ENCODE measurements at places on chromosomes 5 and 9. TPM values are rescaled to one million over a fixed set of nuclear protein-coding genes. Genes with fewer than 3 reads are reported as not detected.

BHMT2 gene
- not detected for total RNA-seq

TSSK1B gene
- total RNA-seq = not detected

PCDHGB3 gene
- total RNA-seq = 0.16 TPM

FOXD4L5 gene
- total RNA-seq = 0.11 TPM

SHISAL2B gene
- not detected for total RNA-seq

PTPN3 gene
- 0.58 TPM for total RNA-seq

PCDHB11 gene
- total RNA-seq = not detected

LCN10 gene
- total RNA-seq = 2.6 TPM

AJM1 gene
- total RNA-seq = 6.4 TPM

MYOZ3 gene
- total RNA-seq = 0.11 TPM

EQTN gene
- not detected for total RNA-seq

ATP10B gene
- not detected for total RNA-seq

GALNT12 gene
- total RNA-seq = 12.8 TPM

UBQLN1 gene
- 92.9 TPM for total RNA-seq

ADCY2 gene
- total RNA-seq = not detected

STK32A gene
- not detected for total RNA-seq

ERAP2 gene
- total RNA-seq = 44.5 TPM

RASGRF2 gene
- 15.8 TPM for total RNA-seq

FABP6 gene
- not detected for total RNA-seq

- no peak for DNase-seq
These were observed 28.8 kb downstream of the SLC46A2 start for GRCh38 chr9:112861638-112862555.

DNA sequence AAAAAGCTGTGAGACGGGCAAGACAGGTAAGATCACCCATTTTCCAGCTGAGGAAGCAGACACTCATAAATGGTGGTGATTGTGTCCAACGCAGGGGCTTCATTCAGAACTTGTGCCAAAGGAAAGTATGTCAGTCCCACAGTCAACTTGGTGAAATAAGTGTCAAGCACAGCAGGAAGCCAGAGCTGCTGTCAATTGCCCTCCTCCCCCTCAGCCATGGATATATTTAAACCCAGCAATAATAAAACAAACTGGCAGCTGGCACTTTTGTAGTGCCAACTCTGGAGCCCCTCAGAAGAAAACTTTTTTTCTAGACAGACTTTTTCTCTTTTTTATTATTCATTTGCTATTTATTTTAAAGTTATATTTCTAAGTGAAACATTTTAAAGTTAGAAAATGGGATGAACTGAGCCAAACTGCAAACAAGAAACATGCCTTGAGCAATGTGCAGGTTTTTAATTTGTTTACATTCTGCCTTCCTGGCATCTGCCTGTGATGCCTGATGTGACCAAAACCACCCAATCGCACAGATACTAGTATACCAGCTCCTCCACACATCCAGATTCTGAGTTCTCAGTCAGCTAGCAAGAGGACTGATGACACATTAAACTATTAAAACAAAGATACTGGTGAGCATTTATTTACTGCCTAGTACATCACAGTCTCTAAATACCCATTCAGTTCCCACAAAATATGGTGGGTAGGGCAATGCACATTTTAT, 17.0 kb downstream of the DMAC1 start:
- no peak for DNase-seq

DNA sequence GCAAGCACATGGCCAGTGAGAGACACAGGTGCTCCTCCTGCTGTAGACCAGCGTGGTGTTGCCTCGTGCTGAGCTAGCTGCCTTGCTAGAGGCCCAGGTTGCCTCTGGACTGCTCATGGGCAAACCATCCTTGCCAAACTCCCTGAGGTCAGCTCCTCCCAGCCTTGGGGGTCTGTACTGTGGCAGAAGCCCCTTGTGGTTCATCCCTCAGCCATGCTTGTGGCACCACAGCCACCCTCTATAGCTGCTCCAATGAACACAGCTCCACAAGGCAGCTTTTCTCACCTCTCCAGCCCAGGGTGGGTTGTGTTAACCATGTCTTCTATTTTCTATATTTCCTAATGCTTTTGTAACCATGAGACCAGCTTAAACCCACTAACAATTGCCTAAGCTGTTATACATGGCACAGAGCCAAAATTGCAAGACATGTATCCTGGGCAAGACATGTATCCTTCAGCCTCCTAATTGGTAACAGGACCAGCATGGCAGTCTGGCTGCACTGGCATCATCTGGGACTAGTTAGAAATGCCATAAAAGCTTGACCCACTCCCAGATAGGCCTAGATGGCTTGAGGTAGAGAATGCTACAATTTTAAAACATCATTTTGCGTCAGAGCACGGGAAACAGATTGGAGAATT, 183.1 kb upstream of the S1PR3 start:
- DNase-seq = no peak

GRCh38 chr5:43150748-43151147, 30.0 kb downstream of the ZNF131 start:
- no peak for DNase-seq

GRCh38 chr9:88237991-88238571, 99.8 kb upstream of the SPATA31C2 start:
- peak; percentile 39 for DNase-seq

DNA sequence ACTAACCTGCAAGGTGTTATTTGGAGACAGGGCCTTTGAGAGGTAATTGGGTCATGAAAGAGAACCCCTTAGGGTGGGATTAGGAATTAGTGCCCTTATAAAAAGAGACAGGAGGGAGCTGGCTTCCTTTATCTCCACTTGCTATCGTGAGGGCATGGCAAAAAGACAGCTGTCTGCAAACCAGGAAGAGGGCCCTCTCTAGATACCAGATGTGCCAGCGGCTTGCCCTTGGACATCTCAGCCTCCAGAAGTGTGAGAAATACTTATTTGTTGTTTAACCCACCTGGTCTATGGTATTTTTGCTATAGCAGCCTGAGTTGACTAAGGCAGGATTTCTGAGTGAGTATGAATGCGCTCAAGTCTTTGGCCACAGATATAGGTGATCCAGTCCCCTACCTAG, 978 bp upstream of the RGS14 start:
- DNase-seq = no peak

- DNase-seq = peak; percentile 31
These were observed 74.2 kb upstream of the TNFSF8 start for GRCh38 chr9:115004545-115004944.

- no peak for DNase-seq
These were observed 47.0 kb downstream of the SARDH start for GRCh38 chr9:133691191-133691590.

DNA sequence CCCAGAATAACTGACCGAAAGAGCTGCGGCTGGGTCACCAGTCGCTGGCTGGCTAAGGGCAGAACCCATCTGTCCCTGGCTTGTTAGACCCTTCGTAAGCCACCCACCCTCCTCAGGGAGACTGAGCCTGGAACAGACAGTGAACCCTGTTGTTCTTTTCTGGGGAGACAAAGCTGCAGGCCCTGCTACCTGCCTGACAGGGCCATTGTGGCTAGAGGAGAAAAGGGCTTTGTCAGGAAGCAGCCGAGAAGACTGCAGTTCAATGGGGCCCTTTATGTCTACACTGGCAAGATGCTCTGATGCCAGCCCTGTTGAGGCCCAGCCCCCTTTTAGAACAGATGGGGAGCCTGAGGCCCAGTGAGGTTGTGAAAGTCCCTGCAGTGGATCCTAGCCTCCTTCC, 3.7 kb upstream of the NIPAL4 start:
- DNase-seq = no peak

GRCh38 chr5:15539951-15540350, 40.0 kb downstream of the FBXL7 start:
- DNase-seq = no peak

GRCh38 chr5:93603793-93604643, 21.0 kb downstream of the NR2F1 start:
- DNase-seq = no peak

GRCh38 chr9:93052791-93053540, 5.5 kb upstream of the SUSD3 start:
- DNase-seq = peak; percentile 34

GRCh38 chr5:167701051-167701450, 590.4 kb upstream of the WWC1 start:
- no peak for DNase-seq

GRCh38 chr9:135812961-135813360, 94.4 kb downstream of the CAMSAP1 start:
- no peak for DNase-seq

GRCh38 chr9:37163299-37163698, 42.9 kb downstream of the ZCCHC7 start:
- no peak for DNase-seq

GRCh38 chr5:72093217-72093616, 14.1 kb upstream of the MAP1B start:
- DNase-seq = no peak

GRCh38 chr5:179504600-179505396, 45.6 kb upstream of the RUFY1 start:
- DNase-seq = no peak

- no peak for DNase-seq
These were observed 19.0 kb upstream of the C1QTNF3 start for GRCh38 chr5:34061993-34062392.

DNA sequence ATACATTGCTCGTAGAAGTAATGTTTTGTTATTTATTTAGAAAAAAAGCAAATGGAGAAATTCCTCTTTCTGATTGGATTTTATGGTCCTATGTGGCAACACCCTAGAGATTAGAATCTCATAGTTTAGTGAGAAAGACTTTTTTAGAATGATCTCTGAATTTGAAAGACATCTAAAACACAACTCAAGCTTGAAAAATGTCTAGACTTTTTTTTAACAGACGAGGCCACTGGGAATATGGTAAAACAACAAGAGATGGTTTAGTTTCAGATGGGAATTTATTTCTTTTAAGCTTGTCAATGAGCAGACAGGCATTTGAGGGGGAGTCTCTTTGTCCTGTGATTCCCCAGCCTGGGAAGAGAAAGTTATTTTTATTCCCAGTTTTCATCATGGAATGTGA, 122.1 kb downstream of the NTRK2 start:
- DNase-seq = no peak

DNA sequence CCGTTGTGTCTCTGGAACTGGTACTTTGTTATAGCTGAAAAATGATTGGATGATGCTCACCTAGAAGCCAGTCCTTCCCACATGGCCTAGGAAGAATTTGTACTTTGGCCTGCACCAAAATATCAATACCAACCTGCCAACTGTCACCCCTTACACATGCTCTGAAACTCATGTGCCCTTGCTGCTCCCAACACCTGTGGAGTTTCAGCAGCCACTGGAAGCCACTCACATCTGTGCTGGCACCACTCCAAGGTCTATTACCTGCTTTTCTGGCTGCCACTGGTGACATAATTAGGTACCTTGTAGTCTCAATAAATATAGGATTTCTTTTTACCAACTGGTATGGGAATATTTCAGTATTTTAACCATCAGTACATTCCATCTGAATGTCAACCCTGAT, 363.6 kb downstream of the SH3GL2 start:
- DNase-seq = no peak

DNA sequence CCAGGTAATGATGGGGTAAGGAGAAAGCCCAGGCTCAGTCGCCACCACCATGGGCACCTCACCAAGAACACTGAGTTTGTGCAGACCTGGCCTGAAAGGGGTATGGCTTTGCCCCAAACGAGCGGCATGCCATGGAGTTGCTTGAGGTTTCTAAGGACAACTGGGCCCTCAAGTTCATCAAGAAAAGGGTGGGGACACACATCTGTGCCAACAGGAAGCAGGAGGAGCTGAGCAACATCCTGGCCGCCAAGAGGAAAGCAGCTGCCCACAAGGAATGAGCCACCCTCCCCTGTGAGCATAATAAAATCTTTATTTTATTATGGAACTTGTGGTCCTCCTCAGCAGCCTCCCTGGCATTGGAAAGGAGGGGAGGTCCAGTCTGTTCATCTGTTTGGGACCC, 23.8 kb downstream of the CD14 start:
- DNase-seq = no peak

GRCh38 chr5:32153723-32154122, 20.4 kb downstream of the GOLPH3 start:
- DNase-seq = no peak

DNA sequence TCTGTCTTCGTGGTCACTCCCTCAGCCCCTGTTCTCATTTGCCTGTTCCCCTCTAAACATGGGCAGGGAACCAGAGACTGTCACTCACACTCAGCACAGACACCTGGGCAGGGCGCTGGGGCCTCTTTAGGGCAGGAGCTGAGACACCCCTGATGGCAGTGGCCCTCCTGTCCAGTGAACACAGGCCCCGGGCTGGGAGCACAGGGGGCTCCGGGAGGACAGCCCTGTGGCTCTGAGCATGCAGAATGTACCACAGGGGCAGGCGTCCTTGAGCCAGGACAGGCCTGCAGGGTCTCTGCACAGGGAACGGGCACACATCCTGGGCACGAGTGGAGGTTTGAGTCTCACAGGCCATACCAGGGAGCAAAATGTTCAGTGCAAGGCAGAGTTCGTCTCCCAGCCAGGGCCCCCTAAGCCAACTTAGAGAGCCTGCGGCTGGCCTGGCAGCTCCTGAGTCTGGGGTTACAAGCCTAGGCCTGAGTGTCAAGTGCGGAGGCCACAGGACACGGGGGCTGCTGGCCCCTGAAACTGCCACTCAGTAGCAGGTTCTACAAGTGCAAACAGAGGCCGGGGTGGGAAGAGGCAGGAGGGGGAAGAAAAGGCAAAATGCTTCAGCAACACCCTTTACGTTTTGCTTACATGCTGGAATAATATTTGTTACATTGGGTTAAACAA, 55.9 kb upstream of the NKD2 start:
- no peak for DNase-seq

- DNase-seq = no peak
These were observed 3.8 kb upstream of the LCN1 start for GRCh38 chr9:135517407-135517822.

DNA sequence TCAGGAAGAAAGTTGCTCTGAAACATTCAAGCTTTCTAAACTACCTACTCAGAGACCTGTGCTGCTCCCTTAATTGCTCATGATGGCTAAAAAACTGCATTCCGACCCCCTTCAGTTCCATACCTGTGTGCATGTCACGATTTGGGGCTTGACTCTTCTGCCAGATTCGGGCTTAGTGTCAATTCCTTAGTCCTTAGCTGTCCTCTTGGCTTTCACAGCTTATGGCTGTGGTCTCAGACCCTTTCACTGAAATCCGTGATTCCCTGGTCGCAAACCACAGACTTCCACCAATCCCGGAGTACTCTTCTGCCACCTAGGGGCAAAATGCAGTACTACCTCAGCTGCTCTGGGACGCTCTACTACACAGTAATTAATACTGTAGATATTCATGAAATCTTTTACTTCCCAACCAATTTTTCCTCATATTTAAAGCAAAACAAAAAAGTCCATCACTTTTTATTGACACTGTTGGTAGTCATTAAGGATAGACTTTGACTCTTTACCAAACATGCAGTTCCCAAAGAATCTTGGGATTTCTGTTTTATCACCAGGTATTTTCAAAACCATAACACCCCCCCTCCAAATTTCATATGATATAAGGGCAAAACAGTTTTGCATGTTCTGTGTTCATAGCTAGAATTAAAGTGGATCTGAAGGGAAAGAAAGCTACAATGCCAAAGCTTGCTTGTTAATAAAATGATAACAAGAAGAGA, 617.4 kb downstream of the SLCO4C1 start:
- DNase-seq = peak; percentile 45

GRCh38 chr9:96141666-96142065, 160.3 kb downstream of the HSD17B3 start:
- no peak for DNase-seq
